Fibroblast of the conjunctiva (primary cell): ENCODE measurements at places on chromosomes 2 and 18.
A peak's percentile ranks its signal among the peaks of the same experiment; 100 is the strongest.

GRCh38 chr2:74886251-74886650 lies 52.3 kb downstream of the HK2 start:
- no peak for DNase-seq

- no peak for DNase-seq
Measured at GRCh38 chr2:62923242-62923641, 127.4 kb upstream of the OTX1 start.

- DNase-seq, result no peak
Measured at GRCh38 chr2:40316620-40317019, 135.3 kb downstream of the SLC8A1 start.

DNA sequence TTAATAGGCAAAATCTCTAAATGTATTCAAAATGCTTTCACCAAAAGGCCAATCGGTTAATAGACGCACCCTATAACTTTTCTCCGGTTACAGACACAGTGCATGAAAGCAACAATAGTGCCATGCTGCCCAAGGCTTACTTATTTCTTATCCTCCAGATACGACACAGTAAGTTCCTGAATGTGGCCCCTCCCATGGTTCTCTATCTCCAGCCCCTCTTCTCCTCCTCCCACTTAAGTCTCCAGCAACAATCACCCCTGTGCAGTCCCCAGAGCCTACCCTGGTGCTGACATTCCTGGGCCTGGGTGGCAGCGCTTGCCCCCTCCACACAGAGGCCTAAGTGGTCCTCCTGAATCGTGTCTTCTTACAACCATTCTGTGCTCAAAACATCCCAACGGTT lies 3.6 kb downstream of the KIDINS220 start:
- DNase-seq, result no peak

- no peak for DNase-seq
Measured at GRCh38 chr2:60746318-60746717, 9.8 kb upstream of the PAPOLG start.

GRCh38 chr18:51614967-51615571 lies 417.6 kb upstream of the MEX3C start:
- DNase-seq, result no peak

DNA sequence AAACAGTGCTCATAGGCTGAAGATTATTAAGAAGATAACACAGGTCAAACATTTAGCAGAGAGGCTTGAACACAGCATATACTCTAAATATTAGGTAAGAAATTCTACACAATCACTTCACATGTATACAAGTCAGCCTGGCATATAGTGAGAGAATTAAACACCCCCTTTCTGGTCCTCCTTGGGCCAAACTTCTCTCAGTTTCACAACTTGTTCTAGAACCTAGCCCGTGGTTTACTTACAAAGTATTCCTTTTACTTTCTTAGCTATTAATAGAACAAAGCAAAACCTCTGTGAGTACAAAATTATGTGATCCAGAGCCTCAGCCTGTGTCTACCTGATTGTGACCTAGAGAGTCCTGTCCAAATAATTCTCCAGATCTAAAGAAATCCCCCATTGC lies 562.8 kb downstream of the TNS1 start:
- DNase-seq, result no peak

- no peak for DNase-seq
Measured at GRCh38 chr18:23063502-23063901, 71.8 kb upstream of the CABLES1 start.

GRCh38 chr18:23893653-23894052 lies 120.9 kb upstream of the TTC39C start:
- DNase-seq, result no peak

GRCh38 chr2:70922235-70923234 lies 13.2 kb upstream of the ATP6V1B1 start:
- DNase-seq, result no peak

- no peak for DNase-seq
Measured at GRCh38 chr2:116804901-116805300, 1009.6 kb upstream of the DDX18 start.

DNA sequence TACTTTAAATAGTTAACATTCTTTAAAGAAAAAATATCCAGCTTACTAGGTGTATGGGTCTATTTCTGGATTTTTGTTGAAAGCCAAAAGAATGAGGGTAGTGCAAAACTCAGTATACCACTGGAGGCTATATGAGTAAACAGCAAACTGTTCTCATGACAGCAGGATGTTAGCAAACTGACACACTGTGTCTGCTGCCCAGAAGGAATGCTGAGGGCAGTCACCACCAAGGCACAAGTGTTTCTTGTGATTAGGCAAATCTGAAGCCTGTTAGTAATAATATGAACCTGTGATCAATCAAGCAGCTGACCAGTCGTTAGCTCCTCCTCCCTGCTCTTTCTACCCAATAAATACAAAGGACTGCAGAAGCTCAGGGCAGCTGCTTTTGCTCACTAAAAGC lies 50.5 kb upstream of the SULT1C3 start:
- DNase-seq, result no peak

GRCh38 chr2:146228466-146229058 lies 1616.3 kb upstream of the ACVR2A start:
- no peak for DNase-seq

DNA sequence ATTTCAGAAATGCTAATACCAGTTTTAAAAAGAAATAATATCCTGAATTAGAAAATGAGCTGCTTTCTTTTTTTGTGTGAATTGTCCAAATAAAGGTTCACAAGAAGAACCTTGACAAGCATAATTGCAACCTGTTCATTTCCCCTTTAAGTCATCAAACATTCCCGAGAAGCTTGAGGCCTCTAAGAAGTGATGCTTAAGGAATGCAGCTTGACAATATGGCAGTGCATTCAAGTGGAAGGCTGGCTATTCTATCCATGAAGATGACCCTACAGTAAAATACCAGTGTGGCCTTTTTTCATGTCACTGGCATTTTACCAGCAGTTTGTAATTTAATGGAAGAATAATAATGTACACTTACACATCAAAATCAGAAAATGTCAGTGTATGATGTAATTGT lies 216.7 kb downstream of the CTNNA2 start:
- no peak for DNase-seq

GRCh38 chr18:4720518-4720917 lies 265.4 kb upstream of the DLGAP1 start:
- no peak for DNase-seq

- no peak for DNase-seq
Measured at GRCh38 chr2:2636813-2637212, 305.7 kb upstream of the MYT1L start.

DNA sequence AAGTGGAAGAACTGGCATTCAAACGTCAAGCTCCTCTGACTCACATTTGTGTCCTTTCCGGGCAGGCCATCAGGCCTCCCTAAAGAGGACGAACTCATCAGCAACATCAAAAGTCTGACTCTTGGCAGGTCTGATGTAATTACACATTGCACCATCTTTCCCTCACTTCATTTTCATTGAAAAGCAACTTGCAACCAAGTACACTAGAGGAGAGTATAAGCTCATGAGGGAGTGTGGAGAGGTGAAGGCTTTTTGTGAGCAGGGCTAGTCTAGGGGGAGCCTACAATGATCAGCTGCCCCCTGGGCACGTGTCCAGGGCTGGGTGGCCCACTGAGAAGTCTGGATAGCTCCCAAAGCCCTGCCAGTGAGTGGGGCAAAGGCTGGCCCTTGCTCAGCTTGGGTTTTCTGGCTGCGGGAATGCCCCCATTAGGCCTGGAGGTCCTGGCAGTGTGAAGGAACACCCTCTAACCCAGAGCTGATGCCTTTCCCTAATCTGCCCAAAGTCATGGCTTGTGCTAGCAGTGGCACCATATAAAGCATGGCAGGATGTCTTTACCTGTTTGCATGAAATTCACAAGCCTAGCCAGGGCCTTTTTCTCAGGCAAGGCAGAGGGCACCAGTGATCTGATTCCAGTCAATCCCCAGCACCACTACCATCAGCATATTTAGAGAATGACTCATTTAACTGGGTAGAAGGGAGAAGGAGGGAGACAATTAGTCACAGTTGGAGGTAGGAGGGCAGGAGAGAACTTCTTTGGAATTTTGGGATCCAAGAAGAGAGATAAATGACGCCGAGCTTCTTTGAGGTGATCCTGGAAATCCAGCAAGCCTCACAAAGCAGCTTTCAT lies 8.5 kb upstream of the DAW1 start:
- peak; percentile 64 for DNase-seq

DNA sequence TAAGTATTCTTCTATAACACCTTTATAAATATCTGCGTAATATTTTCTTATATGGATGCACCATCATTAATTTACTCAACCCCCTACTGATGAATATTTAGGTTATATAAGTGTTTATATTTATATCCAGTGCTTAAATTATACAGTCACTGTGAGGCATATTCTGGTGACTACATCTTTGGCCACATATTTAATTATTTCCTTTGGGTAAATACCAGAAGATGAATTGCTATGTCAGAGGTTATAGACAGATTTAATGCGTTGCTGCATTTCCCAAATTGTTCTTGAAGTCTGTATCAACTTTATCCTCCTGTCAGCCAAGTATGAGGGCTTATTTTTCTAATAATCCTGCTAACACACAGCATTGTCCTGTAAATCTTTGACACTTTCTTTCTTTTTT lies 18.7 kb downstream of the DYSF start:
- DNase-seq, result no peak

DNA sequence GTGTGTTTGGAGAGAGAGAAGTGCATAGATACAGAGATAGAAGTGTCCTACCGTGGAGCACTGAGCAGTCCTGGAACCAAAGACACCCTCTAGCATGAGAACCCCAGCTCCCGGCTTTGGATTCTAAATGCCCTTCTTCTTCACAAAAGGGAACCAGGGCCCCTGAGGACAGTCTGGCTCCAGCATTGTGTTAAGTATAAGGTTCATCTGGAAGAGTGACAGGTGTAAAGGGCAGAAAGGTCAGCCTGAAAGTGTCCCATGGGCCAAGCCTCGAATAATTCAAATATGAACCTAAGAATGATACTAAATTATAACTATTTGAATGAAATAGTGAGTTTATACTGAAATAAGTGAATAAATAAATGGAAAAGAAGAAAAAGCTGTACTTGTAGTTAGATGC lies 109.7 kb downstream of the SNTG2 start:
- DNase-seq, result no peak

DNA sequence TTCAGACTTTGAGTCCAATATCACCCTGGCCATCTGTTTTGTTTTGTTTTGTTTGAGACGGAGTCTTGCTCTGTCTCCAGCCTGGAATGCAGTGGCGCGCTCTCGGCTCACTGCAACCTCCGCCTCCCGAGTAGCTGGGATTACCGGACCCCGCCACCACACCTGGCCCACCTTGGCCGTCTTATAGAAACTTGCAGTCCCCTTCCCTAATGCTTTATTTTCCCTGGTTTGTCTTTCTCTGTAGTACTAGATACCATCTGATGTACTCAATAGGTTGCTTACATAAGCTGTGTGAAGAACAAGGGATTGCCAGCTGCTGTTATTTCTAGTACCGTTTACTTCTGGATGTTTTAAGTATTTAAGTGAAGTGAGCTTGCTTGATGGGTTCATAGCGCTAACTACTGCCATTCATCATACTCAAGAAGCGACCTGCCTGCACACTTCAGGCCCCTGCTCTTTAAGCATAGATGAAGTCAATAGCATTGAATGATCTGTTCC lies 1.2 kb downstream of the RPL31 start:
- DNase-seq, result no peak

GRCh38 chr2:86358957-86359356 lies 21.5 kb upstream of the REEP1 start:
- DNase-seq, result no peak

- DNase-seq, result no peak
Measured at GRCh38 chr2:200477667-200478131, 32.2 kb downstream of the KCTD18 start.

- DNase-seq, result no peak
Measured at GRCh38 chr2:10164601-10165000, 42.1 kb downstream of the RRM2 start.

DNA sequence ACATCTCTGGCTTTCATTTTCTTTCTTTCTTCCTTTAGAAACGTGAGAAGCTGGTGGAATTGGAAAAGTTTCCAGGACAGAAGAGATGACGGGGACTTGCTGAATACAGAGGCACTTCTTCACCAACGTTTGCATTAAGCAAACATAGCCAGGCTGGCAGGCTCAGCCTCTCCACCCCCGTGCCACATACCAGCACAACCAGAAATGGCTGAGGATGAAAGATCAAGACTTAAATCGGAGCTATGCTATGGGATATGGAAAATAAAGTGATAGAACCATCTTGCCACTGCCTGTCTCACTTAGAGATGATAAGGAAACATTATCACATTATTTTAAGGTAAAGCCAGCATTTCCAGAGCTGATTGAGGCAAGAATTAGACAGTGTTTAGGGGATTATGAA lies 483.3 kb downstream of the BCL11A start:
- DNase-seq, result no peak

GRCh38 chr2:155145758-155146229 lies 447.3 kb downstream of the KCNJ3 start:
- DNase-seq, result no peak

- no peak for DNase-seq
Measured at GRCh38 chr18:32469691-32470459, 807 bp downstream of the GAREM1 start.
